ENCODE measurements at places on chromosomes 5 and 9. TPM values are rescaled to one million over a fixed set of nuclear protein-coding genes. Genes with fewer than 3 reads are reported as not detected.

The ADCY2 gene
- total RNA-seq = 2.4 TPM

The BSPRY gene
- total RNA-seq = 16.0 TPM

The STX17 gene
- total RNA-seq = 29.5 TPM

The ALDH1A1 gene
- 452 TPM for total RNA-seq

The ABO gene
- total RNA-seq = 16.3 TPM

The TAF11L5 gene
- not detected for total RNA-seq

The CBY3 gene
- total RNA-seq = not detected

The HSD17B3 gene
- total RNA-seq = 3.2 TPM

The CCL19 gene
- 4.1 TPM for total RNA-seq

The TNFSF15 gene
- 2.2 TPM for total RNA-seq

The FGF1 gene
- total RNA-seq = 0.98 TPM

The ENTR1 gene
- 38.8 TPM for total RNA-seq

The MAMDC4 gene
- 38.6 TPM for total RNA-seq

The ZNF484 gene
- 9.5 TPM for total RNA-seq

The KCNT1 gene
- total RNA-seq = 0.12 TPM

The PDGFRB gene
- 97.8 TPM for total RNA-seq

The LHX3 gene
- total RNA-seq = not detected

The HTR1A gene
- not detected for total RNA-seq

The CXCL14 gene
- total RNA-seq = 4.7 TPM

The NPDC1 gene
- 376 TPM for total RNA-seq

The ZBTB5 gene
- total RNA-seq = 12.1 TPM

The PCDHGB7 gene
- 15.5 TPM for total RNA-seq

The WDR38 gene
- total RNA-seq = not detected

The ARHGEF28 gene
- 29.9 TPM for total RNA-seq

The IL5 gene
- total RNA-seq = not detected

The TRIM7 gene
- total RNA-seq = 1.2 TPM

The FBLL1 gene
- 0.23 TPM for total RNA-seq

The C9 gene
- 1.0 TPM for total RNA-seq

The ARID3C gene
- not detected for total RNA-seq

The PCDHA13 gene
- total RNA-seq = 6.7 TPM

The ARL15 gene
- total RNA-seq = 30.8 TPM

The CCNI2 gene
- 8.4 TPM for total RNA-seq

The PTGER4 gene
- total RNA-seq = 24.0 TPM

The LTC4S gene
- total RNA-seq = 26.0 TPM

The OBP2B gene
- not detected for total RNA-seq

The AQP3 gene
- 26.2 TPM for total RNA-seq

The CNTLN gene
- 5.4 TPM for total RNA-seq

The CTSL gene
- total RNA-seq = 107 TPM

The IL31RA gene
- 0.17 TPM for total RNA-seq

The SH3RF2 gene
- total RNA-seq = 106 TPM

The COL27A1 gene
- 41.1 TPM for total RNA-seq

The CCDC192 gene
- total RNA-seq = not detected

The TMEM245 gene
- total RNA-seq = 68.4 TPM

The GABRA1 gene
- not detected for total RNA-seq

The SKP2 gene
- 16.8 TPM for total RNA-seq

The ACTBL2 gene
- total RNA-seq = not detected

The DMRT3 gene
- total RNA-seq = not detected

The EQTN gene
- total RNA-seq = 0.32 TPM

The PLPP1 gene
- total RNA-seq = 146 TPM

The TMEFF1 gene
- 0.63 TPM for total RNA-seq

The OR1N2 gene
- not detected for total RNA-seq

The ENDOG gene
- total RNA-seq = 29.8 TPM

The MEIKIN gene
- total RNA-seq = not detected

The TXNDC15 gene
- 88.5 TPM for total RNA-seq
